ENCODE measurements at places on chromosomes 3 and 15.

- no peak for DNase-seq
Measured at GRCh38 chr3:134807189-134807588, 12.1 kb downstream of the EPHB1 start.

GRCh38 chr15:75620841-75621391 lies 4.6 kb downstream of the SNUPN start:
- DNase-seq, result no peak

DNA sequence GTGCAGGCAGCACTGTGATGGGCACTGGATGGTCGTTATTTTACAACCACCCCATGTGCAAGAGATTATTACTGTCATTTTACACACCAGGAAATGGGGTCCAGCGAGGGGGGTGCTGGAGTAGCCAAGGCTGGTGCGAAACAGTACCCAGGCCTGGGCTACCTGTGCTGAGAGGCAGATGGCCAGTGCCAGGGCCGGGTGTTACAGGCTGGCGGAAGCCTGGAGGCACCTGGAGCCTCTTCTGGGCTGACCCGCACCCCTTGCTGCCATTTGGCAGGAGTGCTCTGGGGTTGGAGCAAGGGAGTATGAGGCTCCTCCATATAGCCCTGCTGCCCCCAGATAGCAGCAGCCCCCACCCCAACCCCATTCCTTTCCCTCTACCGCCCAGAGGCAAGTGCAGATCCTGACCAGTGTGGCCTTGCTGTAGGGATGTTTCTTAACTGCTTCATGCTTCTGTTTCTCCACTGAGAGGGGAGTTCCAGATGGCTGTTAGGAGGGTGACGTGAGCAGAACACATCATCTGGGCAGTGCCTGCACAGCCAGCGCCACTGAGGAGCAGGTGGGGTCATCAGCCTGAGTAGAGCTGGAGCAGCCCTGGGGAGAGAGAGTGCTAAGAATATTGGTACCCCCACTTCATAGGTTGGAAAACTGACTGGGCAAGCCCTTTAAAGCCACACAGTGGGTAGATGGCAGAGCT lies 15.3 kb downstream of the SNX33 start:
- DNase-seq, result no peak

GRCh38 chr3:46490338-46491084 lies 7.3 kb upstream of the RTP3 start:
- DNase-seq, result no peak

DNA sequence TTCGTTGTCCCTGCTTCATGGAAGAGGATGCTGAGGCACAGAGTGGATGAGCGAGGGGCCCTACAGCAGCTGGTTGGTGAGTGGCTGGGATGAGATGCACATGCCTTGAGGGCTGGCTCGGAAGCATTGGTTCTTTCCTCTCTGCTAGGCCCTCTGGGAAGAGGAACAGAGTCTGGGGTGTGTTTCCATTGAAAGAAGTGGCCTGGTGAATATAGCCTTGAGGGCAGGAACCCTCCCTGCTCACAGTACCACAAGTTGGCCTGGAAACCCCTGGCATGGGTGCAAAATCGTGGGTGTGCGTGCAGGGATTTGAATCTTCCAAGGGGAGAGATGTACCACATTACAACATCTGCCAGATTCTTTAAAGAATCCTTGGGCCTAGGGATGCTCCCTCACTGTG lies 37.6 kb upstream of the ANKRD34C start:
- no peak for DNase-seq

GRCh38 chr3:178597371-178597770 lies 61.1 kb downstream of the KCNMB2 start:
- DNase-seq, result no peak

DNA sequence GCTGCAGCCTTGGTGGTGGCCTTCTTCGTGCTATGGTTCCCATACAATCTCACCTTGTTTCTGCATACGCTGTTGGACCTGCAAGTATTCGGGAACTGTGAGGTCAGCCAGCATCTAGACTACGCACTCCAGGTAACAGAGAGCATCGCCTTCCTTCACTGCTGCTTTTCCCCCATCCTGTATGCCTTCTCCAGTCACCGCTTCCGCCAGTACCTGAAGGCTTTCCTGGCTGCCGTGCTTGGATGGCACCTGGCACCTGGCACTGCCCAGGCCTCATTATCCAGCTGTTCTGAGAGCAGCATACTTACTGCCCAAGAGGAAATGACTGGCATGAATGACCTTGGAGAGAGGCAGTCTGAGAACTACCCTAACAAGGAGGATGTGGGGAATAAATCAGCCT lies 10.4 kb downstream of the CYP8B1 start:
- DNase-seq, result peak; percentile 34

GRCh38 chr3:25648925-25649830 lies 15.5 kb downstream of the TOP2B start:
- no peak for DNase-seq

DNA sequence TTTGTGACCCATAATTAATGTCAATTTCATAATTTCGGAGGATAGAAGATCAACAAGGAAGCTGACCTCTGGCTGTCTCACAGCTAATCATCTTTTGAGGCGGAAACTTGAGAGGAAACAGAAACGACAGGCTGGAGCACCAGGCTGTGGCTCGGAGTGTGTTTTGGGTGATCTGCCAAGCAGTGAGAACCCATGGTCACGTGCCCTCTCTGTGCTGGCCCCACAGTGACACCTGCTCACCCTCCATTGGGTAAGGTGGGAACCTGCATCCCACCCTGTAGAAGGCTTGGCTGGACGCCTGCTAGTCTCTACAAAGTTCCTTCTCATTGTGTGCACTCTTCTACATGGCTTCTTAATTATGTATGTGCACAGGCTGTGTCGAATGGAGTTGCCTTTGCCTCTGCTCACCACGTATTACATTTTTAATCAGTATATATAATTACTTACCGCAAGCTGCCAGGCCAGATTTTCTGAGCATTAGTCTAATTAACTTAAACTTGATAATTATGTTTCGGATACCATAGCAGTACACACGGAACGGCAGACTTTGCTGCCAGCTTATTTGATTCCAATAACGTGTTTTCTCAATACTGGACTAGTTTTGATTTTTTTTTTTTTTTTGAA lies 719.4 kb upstream of the CFAP20DC start:
- DNase-seq, result no peak

DNA sequence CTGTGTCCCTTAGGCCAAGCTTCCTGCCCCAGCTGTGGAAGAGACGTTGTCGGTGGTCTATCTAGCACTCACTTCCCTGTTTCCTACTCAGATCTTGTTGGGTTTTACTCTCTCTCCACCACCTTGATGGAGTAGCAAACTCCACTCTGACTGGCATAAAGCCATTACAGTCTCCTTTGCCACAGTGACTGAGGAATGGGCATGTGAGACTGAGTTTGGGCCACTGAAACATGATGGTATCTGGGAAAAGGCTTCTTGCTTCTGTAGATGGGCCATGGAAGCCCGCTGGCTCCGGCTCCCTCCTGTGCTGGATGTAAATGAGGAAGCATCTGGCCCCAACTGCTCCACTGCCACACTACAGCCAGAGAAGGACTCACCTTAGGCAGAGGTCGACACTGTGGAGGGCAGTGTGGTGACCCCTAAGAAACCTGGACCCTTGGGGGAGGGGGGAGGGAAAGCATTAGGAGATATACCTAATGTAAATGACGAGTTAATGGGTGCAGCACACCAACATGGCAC lies 9.4 kb upstream of the CAMK1 start:
- no peak for DNase-seq
